ENCODE measurements at places on chromosomes 1 and 21.

DNA sequence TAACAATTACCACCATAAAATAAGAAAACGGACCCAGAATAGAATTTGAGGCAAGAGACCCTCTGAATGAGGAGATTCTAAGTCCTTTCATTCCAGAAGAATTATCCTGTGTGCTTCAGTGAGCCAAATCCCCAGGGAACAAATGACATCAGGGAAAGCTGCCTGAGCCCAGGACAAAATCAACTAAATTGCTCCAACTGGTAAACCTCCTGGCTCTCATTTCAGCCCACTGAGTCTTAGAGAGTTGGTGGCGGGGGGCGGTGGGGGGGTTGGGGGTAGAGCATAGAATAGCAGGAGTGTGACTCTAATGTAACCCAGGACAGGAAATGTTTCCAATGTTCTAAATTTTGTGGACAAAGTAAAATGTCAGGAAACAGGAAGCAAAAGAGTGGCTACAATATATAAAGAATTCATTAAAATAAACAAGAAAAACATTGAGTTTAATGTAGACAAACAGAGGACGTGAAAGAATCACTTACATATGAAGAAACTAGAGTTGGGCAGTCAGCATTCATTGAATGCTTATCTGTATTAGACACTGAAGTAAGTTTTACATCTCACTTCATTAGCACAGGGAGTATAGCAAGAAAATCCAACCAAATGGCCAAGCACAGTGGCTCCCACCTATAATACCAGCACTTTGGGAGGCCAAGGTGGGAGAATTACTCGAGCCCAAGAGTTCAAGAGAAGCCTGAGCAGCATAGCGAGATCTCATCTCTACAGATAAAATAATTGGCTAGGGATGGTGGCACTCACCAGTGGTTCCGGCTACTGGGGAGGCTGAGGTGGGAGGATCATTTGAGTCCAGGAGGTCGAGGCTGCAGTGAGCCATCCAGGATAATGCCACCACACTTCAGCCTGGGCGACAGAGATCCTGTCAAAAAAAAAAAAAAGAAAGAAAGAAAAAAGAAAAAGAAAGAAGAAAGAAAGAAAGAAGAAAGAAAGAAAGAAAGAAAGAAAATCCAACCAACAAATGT, 75.1 kb downstream of the DHRS3 start:
- no peak for DNase-seq

DNA sequence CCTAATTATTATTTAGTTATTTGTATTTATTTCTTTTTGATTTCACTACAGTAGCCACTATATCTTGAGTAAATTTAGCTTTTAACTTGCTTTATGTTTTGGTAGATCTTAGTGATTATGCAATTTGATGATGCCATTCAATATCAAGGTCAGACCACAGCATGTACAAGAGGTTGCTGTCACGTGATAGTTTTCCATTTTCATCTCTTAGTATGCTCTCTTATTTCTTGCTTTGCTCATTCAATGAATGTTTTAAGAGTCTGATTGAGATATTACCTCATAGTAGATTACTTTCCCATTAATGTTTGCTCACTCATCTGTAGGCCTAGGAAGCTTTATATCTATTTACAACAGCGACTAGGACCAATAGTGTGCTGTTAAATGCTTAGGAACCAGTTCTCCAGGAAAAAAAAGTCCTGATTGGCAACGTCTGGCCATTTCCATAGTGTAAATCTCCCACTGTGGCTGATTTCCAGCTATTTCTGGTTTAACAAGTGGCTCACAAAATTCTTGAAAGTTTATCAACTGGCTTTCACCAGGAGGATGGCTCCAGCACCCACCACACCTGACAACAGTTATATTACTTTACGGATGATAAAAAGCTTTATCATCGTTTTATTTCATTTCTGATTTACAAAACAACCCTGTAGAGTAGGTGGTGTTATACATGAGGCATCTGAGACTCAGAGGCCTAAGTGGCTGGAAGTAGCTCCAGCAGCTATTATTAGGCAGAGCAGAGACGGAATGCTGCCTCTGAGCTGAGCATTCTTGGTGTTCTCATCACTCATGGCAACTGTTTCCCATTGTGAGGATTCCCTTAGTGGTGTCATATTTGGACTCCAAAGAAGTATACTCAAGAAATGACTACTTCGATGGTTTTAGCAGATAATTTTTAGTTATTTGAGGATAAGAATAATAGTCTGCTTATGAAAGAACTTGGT, 235.2 kb downstream of the DISC1 start:
- no peak for DNase-seq

GRCh38 chr1:27872802-27873551, 633 bp downstream of the THEMIS2 start:
- peak; percentile 18 for DNase-seq

DNA sequence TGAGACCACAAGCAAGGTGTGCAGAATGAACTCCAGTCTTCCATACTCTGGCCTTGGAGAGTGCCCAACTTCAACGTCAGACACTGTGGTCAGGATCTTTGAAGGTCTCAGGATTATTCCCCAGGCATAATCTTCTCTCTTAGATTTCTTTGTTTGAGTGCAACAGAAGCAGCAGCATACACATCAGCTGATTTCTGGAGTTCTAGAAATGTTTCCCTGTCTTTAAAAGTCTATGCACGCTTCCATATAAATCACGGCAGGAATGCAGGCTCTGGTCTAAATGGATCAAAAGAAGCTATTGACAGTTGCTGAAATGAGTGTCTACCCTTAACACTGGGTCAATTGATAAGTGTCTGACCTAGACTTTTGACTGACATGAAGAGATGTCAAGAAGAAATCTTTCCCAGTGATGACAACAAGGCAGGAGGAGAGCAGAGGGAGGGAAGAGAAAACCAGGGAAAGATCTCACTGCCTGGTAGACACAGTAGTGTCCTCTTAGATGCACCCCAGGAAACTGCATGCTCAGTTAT, 279.7 kb downstream of the SPATA17 start:
- no peak for DNase-seq

DNA sequence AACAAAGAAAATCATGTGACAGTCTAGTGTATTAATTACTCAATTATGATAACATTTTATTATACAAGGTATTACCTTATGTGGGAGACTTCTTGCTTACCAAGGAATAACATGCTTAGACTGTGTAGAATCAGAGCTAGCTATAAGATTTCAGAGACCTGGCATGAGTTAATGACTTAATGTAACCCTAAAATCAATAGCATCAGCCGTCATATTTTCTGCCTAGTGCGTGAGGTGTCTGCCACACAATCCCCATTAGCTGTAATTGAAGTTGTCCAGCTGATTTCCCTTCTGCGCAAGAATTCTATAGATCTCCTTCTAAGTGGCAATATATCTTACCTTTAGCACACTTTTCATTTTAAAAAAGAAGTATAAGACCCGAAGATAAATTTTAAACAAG, 28.8 kb downstream of the CHODL start:
- no peak for DNase-seq

- DNase-seq, result no peak
Measured at GRCh38 chr1:183730107-183730724, 74.7 kb upstream of the RGL1 start.

GRCh38 chr21:45383615-45384201, 21.3 kb upstream of the COL18A1 start:
- no peak for DNase-seq

DNA sequence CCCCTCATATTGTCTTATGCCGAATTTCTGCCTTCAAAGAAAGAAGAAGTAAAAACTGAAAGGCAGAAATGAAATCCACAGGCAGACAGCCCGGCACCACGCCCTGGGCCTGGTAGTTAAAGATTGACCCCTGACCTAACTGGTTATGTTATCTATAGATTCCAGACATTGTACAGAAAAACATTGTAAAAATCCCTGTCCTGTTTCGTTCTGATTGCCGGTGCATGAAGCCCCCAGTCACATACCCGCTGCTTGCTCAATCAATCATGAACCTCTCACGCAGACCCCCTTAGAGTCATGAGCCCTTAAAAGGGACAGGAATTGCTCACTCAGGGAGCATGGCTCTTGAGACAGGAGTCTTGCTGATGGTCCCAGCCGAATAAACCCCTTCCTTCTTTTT, 49.3 kb downstream of the JMJD4 start:
- DNase-seq, result no peak

DNA sequence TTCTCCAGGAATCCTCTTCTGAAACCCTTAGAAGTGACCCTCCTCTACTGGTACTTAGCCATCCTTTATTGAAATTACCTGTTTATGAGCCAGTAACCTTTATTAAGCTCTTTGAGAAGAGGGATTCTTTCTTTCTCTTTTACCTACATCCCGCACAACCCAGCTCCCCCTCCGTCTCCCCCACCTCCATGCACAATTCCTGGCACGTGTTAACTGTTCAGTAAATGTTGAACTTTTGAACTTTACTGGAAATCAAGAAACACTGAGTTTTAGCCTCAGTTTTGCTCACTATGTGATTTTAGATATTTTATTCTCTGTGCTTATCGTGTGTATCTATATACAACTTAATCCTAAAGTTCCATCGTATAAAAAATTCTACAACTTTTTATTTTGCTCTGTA, 1.8 kb downstream of the TMED5 start:
- DNase-seq, result no peak

DNA sequence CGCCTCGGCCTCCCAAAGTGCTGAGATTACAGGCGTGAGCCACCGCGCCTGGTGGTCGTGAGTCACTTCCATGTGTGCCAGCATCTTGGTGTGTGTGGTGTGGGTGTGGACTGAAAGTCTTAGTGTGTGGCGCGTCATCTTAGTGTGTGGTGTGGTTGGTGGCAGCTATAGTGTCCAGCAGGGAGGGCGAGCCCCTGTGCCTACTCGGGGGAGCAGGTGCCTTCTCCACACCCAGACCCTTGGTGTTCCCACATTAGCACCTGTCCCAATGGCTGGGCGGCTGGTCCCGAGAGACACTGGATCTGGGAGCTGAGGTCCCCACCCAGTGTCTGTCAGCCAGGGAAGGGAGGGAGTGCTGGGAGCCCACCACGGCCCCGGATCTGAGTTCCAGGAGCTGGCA, 2.8 kb downstream of the SCNN1D start:
- no peak for DNase-seq
